Foreskin fibroblast (primary cell): ENCODE measurements at places on chromosomes 16 and 17.

GRCh38 chr17:17001874-17002520 is 30.1 kb upstream of the TNFRSF13B start:
- DNase-seq = peak; percentile 47

GRCh38 chr17:78798695-78799559 is 16.9 kb upstream of the CYTH1 start:
- DNase-seq = peak; percentile 52

DNA sequence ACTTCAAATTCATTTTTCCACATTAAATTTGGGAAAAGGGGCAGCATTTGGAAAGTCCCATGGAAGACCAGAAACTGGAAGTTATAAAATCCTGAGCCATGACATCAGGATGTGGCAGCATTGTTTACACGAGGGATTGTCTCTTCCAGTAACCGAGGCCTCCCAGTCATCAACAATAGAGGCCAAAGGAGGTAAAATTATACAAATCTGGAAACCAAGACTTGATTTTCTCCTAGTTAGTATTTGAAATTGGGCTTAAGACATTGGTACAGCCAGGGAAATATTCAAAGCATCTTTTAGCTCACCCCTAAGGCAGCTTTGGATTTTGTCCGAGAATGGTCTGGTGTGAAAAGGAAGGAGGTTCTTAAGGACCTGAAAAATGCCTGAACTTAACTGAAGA is 251.6 kb upstream of the FOXF1 start:
- no peak for DNase-seq

DNA sequence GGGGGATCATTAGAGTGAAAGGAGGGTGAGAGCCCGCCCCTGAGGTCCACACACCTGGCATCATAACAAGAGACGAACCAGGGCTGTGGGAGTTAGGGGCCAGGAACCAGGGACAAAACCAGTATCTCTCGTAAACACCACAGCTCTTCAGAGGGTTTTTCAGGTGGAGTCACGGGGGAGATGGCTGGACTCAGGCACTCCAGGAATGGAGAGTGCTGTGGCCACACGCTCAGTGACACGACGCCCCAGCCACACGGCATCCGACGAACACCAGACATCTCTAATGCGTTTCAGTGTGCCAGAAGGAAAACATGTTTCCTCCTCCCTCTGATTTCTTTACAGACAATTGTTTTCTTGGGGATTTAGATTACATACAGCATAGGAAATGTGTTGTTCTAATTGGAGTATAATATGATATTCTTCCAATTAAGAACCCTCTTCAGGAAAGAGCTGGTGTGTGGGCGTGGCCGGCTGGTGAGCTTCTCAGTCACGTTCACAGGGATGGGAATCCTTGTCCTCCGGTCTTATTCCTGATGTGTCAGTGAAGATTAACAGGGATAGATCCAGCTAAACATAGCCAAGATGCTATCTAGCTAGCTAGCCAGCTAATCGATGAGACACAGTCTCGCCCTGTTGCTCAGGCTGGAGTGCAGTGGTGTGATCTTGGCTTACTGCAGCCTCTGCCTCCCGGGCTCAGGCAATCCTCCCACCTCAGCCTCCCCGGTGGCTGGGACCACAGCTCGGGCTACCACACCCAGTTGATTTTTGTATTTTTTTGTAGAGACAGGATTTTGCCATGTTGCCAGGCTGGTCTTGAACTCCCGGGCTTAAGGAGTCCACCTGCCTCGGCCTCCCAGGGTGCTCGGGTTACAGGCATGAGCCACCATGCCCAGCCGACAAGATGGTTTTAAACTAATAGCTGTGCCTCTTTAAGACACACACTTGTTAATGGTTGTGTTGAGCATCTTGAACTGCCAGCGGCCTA is 98.6 kb downstream of the BANP start:
- DNase-seq = no peak

DNA sequence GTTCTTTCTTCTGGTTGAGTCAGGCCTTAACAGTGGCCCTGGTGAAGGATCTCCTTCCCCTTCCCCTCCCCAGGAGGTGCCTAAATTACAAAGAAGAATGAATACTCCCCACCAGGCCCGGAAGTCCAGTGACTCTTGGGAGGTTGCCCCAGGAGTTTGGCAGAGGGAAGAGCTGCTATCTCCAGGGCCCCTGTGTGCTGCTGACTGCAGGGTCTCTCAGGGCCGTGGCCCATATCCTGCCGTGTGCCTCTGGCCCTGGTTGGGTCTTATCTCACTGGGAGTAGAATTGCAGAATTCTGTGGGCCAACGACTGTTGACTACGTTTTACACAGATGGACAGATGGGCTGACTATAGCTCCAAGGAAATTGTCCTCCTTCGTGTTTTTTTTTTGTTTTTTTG is 28.0 kb downstream of the AKAP1 start:
- DNase-seq = no peak

DNA sequence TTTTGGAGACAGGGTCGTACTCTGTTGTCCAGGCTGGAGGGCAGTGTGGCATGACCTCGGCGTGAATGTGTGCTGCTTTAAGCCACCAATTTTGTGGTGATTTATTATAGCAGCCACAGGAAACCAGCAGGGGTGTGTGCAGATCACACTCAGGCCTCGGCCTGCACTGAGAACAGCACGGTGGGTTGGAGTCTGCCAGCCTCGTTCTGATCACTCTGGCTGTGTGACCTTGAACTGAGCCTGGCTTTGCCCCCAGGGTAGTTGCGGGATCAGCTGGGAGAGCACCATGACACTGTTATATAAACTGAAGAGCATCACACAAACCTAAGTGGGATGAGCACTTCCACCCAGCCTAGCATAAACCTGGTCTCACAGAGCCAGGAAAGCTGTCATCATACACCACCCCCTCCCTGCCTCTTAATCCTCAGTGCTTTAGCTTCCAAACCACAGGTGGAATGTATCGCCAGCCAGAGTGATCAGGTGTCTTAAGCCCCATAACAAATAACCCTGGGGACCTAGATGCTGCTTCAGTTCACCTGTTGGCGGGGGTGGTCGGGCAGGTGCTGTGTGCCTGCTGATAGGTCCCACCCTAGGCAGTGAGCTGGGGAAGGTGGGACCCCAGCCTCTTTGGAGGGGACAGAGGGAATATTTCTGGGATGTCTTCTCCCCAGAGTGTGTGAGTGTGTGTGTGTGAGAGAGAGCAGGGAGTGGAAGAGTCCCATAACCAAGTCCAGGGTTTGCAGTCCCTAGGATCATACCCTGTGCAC is 28.6 kb upstream of the NDRG4 start:
- no peak for DNase-seq

- DNase-seq = no peak
Measured at GRCh38 chr16:88820385-88821025, 8.8 kb upstream of the APRT start.

DNA sequence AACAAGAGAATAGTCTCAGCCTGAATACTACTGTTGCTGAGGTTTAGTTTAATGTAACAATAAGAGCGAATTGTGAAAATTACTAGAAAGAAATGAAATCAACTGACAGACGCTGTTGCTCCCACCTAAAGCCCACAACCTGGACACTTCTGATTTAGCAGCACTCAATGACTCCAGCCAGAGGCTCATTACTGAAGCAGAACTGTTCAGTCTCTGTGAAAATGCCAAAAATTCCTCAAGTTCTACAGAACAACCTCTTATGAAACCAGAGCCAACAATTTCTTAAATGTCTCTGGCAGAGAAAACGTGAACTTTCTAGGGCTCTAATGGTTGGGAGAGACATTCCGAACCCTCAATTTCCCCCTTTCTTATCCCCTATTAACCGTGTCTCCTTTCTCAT is 9.9 kb downstream of the PSME3IP1 start:
- DNase-seq = no peak

DNA sequence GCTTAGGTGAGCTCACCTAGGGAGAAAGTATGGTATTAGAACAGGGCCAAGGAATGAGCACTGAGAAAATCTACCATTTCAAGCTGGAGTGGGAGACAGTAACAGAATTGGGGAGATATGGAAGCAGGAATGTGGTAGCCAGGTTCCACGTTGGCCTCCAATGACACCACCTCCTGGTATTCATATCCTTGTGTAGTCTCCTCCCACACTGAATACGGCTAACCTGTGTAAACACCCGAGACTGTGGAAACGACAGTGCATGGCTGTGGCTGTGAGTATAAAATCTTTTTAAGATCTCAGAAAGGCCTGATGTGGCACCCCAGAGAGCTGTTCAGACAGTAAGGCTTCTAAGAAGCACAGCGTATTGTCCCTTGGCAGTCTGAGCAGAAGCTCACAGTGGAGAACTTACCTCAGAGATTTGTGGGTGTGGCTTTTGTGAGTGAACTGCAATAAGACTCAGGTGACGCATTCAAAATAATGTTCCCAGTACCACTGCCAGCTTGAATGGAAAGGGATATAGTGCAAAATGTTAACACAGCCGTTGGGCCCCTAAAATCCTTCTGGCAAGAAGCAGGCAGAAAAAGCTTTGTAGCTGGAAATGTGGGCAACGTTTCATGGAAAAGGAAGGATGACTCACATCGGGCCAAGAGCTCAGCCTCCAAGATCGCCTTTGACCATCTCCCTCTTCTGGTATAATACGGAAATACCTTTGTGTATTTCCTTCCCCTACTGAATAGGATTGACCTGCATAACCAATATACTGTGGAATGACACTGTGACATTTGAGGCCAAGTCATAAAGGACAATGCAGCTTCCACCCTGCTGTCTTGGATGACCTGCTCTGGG is 14.4 kb downstream of the SDR42E1 start:
- peak; percentile 84 for DNase-seq

DNA sequence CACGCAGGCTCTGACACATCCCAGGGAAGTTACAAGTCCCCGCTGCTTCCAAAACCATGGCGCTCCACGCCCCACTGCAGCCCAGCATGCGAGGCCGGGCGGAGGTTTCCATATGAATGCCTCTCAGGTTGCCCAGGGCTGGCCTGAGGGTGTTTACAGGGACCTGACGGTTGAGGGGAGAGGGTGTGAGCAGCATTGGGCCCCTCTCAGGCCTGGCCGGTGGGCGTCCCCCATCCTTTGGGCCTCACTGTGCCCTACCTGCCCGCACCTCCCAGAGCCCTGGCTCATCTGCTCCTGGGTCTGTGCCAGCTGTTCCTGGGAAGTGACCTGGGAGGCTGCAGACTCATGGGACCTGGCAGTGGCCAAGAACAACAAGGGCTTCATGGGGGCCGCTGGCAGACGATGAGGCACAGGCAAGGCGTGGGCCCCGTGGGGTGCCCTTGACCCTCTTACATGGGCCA is 173.5 kb downstream of the C16orf95 start:
- no peak for DNase-seq
